ENCODE measurements at places on chromosomes 13 and 19.
A peak's percentile ranks its signal among the peaks of the same experiment; 100 is the strongest.

DNA sequence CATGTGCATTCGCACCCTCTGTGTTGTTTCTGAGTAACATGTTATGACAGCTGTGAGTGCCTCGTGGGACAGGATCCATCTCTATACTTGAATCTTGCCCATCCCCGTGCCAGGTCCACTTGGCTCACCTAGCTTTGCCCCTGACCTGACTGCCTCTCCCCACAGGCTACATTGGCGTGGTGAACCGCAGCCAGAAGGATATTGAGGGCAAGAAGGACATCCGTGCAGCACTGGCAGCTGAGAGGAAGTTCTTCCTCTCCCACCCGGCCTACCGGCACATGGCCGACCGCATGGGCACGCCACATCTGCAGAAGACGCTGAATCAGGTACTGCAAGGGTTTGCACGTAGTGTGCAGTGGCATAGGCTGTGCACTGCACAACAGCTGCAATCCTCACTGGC, 53.2 kb downstream of the TMED1 start:
- no peak for DNase-seq

DNA sequence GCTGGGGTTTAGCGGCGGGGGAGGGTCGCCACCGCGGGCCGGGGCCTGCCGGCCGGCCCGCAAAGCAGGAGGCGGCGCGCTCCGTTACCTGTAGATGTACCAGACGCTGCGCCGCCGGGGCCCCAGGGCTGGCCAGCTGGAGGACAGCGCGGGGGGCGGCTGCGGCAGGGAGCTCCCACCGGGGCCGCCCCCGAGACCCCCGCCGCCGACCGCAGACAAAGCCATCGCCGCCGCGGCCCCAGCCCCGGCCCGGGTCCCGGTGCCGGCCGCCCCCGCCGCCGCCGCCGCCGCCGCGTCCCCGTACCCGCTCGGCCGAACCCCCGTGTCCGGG, 24.8 kb downstream of the SHANK1 start:
- no peak for DNase-seq

DNA sequence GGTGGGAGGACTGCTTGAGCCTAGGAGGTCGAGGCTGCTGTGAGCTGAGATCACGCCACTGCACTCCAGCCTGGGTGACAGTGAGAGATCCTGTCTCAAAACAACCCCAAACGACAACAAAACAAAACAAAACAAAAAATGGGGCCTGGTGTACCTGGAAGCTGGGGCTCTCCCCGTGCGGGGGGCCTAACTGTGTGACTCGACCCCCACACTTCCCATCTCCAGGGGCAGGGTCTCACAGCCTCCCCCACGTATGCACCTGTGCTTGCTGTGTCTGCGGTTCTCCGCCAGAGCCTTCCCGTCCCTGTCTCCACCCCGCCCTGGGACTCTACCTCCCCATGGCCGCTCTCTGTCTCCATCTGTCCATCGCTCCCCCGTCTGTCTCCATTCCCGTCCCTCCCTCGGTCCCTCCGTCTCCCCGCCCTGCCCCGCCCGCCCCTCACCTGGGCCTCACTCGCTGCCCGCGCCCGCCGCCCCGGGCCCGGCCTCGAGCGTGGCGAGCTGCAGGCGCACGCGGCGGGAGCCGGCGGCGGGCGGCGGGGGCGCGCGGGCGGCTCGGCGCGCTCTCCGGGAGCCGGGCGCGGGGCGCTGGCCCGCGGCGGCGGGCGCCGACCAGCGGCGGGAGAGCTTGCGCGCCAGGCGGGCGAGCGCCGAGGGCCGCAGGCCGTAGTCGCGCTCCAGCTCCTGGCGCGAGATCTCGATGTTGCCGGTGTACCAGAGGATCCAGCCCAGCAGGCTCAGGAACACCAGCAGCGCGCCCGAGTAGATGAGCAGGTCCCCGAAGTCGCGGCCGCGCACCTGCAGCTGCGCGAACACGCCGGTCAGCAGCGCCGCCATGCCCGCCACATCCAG, 587 bp downstream of the TMEM238 start:
- DNase-seq = peak; percentile 54

DNA sequence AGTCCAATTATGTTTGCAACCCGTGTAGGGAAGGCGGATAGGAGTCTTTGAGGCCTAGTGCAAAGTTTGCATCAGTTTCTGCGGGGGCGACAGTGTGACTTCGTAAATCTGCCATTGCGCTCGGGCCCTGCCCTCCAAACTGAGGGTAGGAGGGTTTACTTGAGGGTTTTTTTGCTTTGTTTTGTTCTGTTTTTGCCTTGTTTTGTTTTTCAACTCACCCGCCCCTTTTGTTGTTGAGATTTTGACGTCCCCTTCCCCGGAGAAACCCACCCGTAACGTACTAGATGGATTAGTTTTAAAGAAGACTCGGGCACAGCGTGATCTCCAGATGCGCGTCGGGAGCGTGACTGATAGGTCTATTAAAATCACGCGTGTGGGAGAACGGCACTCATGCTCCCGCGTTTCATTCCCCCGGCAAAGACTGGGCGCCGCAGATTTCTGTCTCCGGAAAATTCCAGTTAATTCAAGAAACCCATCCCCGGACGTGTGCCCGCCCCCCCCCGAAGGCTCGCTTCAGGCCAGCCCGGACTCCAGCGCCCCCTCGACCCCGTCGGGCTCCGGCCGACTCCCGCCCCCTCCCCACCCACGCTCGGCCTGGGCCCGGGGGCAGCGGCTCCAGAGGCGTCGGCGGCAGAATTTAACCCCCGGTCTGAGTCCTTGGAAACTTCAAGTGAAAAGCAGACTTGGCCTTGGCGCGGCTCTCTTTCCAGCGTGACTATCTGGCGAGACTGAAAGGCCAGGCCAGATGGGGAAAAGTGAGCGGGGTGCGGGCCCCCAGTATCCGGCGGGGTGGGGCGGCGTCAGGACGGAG, 5.0 kb downstream of the SOX1 start:
- DNase-seq = no peak

DNA sequence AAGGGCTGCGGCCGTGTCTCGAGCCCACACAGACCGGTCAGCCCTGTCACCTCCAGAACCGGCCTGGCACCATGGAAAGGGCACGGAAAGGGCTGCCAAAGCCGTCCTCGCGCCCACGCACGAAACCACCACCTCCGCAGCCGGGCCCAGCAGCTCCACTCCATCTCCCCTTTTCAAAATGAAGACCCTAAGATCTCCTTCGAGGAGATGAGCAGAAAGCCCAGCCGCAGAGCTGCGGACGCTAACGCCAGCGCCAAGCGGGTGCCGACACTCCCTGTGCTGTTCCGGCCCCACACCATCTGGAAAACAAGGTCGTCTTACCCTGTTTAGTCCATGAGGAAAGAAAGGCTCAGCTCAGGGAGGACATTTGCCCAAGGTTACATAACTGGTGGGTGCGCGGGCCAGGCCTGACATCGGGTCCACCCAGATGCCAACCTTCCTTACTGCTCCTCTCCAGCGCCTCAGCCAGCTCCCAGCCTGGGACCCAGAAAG, 131.1 kb downstream of the FOXO1 start:
- DNase-seq = no peak

DNA sequence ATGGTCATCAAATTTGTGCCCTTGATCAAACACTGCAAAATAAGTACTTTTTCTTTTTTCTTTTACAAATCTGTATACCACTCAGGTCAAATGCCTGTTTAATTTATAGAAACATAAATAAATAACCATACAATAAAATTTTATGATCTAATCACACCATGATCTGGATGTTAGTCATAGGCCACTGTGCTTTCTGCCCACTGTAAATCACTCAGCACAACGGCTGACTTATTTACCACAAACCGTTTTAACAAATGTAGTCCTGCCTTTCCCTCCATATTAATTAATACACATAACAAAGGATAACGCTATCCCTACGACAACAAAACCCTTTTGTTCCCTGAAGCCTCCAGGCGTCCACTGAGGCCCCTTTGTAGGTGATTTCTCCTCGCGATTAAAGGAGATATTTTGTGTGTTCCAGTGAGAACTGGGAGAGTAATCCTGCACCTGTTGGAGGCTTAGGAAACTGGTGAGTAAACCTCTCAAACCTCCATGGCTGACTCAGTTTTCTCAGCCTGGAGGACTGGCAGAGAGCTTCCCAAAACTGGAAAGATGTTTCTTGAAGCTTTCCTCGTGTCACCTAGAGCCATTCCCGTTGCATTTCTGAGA, 477.1 kb upstream of the SGCG start:
- no peak for DNase-seq

GRCh38 chr13:87376081-87376480, 295.1 kb upstream of the SLITRK5 start:
- no peak for DNase-seq

DNA sequence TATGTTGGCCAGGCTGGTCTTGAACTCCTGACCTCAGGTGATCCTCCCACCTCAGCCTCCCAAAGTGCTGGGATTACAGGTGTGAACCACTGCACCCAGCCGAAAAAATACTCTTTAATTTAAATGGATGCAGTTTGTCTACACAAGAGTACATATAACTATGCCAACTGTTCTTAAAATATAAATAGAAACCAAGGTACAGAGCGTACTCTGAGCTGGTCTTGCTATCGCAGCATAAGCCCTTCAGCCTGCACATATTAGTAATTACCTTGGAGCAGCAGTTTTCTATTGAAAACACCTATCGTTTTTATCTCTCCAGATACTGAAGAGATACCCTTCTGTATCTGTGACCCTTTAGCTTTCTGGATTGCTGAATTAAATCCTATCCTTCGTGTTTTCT, 3.4 kb downstream of the ZNF682 start:
- DNase-seq = no peak

- DNase-seq = no peak
Observed at GRCh38 chr19:48740164-48740972, at the start of gene RASIP1. Gene RASIP1, minus strand, starts transcription at chr19:48740610. Its CDS starts 328 bp downstream, at chr19:48740282.

GRCh38 chr19:12230751-12231733, 63.6 kb downstream of the ZNF44 start:
- no peak for DNase-seq

- DNase-seq = no peak
Observed at GRCh38 chr19:20422216-20423205, 143.1 kb downstream of the ZNF737 start.

GRCh38 chr19:50039968-50040367, 14.2 kb downstream of the ZNF473 start:
- DNase-seq = no peak

DNA sequence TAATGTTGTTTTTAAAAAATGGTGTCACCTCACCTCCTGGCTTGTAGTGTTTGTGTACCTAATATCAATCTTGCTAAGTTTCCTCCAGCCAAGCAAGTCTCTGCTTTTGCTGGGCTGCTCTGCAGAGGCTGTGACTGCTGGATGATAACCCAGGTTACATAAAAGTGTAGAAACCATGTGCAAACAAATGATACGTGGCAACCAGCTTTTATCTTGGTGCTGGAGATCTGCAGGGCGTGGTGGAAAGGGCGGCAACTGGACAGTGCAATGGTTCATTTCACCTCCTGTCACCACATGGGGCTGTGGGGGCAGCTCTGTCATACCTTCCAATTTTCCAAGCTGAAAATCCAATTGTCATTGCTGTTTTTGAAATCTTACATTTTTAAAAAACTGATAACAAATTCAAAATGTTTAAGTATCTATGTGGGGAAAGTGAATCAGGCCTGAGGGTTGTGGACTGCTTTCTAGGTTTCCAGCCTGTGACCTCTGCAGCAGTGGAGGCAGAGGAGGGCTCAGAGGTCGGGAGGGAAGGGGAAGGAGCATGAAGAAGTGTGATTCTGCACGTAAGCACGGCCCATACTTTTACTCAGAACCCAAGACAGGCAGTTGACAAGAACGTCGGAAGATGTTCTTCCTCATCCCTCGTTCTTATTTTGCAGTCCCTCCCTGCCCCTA, 9.7 kb downstream of the GPR42 start:
- no peak for DNase-seq

GRCh38 chr13:48069573-48069972, 25.3 kb downstream of the MED4 start:
- DNase-seq = no peak

DNA sequence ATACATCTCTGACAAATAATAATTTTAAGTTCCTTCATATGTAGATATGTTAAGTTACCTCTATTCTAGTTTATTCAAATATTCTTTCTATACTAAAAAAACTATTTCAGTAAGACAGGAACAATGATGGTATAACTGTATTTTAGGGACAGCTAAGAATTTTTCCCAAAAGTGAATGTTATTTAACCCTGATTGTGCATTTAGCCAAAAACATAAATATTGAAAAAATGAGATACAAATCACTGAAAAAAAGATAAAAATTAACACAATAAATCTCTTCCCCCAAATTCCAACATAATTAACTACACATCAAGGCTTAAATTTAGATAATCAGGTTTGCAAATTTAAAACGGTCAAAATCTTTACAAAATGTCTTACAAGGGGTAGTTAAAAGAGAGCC, 58.1 kb downstream of the KCNRG start:
- no peak for DNase-seq

DNA sequence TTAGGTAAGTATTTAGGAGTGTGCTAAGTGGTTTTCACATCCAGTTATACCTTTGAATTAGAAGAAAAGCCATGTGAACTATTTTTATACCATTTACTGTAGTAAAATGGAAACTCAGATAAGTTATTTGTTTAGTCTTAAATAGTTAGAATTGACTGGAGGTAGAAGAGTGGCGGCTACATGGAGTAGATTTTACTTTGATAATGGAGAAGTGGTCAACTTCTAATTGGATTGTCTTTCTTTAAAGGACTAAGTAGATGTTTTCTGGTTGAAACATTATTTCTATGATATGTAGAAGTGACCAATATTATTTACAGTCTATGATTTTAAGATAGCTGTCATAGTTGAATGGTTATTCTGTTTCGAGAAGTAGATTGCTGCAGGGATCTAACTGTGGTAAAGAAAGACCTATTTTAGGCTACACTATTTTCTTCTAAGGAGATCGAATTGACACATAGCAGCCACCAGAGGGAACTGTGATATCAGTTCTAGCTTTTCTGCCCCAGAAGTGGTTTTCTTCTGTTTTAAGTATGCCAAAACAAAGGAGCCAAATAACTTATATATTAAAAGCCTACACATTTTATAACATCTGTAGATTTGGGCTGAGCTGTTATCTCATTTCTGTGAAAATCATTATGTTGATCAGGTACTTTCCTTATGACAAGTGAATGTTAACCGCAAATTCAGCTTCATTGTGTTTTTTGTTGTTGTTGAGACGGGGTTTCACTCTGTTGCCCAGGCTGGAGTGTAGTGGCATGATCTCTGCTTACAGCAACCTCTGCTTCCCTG, 26.1 kb downstream of the ZMYM2 start:
- DNase-seq = no peak

Data from CD4-positive, alpha-beta T cell treated with Interferon alpha-2 for 1 hour (primary cell).